ENCODE measurements at places on chromosomes 2 and 18.

GRCh38 chr2:69798290-69798908 lies 31.1 kb upstream of the GMCL1 start:
- no peak for DNase-seq

- no peak for DNase-seq
Observed at GRCh38 chr2:191688934-191689695, 11.2 kb downstream of the NABP1 start.

DNA sequence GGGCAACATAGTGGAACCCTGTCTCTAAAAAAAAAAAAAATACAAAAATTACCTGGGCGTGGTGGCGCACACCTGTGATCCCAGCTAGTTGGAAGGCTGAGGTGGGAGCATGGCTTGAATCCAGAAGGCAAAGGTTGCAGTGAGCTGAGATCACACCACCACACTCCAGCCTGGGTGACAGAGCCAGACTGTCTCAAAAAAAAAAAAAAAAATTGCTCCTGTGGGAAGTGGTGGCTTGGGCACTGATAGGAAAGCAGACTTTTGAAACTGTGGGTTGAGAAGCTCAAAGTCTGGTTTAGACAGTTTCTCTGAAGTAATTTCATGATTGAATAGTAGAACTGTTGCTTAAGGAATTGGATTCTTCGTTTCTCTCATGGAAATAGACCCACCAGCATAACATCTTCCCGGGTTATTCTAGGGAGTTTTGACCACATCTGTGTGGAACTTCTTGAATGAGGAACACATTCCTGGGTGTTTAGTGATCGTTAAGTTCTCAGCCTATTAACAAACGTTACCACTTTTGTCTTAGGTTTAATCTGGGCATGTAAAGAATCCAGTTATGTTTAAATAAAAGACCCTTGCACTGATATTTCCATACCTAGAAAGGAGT lies 33.5 kb downstream of the GRHL1 start:
- DNase-seq = no peak

- DNase-seq = no peak
Observed at GRCh38 chr2:84958135-84959059, 12.6 kb upstream of the KCMF1 start.

- DNase-seq = no peak
Observed at GRCh38 chr2:9483107-9483506, 8.8 kb downstream of the IAH1 start.

DNA sequence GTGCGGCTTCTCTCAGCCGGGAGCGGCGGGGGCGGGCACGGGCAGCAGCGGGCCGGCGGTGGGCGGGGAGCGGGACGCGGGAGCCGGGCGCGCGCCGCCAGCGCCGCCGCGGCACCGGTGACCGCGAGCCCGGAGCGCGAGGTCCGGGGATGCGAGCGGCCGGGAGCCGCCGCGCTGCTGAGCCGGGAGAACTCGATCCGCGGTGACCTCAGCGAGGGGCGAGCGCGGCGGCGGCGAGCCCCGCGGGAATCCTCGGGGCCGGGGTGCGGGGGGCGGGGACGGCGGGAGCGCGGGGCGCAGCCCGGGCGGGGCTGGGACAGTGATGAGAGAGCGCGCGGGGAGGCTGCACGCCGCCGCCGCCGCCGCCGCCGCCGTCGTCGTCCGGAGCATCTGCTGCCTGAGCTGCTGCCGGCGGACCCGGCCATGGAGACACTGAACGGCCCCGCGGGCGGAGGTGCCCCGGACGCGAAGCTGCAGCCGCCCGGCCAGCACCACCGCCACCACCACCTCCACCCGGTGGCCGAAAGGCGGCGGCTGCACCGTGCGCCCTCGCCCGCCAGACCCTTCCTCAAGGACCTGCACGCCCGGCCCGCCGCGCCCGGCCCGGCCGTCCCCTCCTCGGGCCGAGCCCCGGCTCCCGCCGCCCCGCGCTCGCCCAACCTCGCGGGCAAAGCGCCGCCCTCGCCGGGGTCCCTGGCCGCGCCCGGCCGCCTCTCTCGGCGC lies at the start of gene MTCL1:
Gene MTCL1, plus strand, starts transcription at position 319 of the 723 bp plus-strand sequence. Its CDS starts 105 bp downstream, at position 424.
- DNase-seq = peak; percentile 30

GRCh38 chr2:144495227-144496091 lies 24.5 kb downstream of the ZEB2 start:
- DNase-seq = no peak

GRCh38 chr18:9135912-9136314 lies 668 bp upstream of the ANKRD12 start:
- no peak for DNase-seq

- no peak for DNase-seq
Observed at GRCh38 chr2:86468162-86469033, 27.2 kb downstream of the KDM3A start.

- no peak for DNase-seq
Observed at GRCh38 chr2:28364610-28365009, 28.0 kb upstream of the FOSL2 start.

DNA sequence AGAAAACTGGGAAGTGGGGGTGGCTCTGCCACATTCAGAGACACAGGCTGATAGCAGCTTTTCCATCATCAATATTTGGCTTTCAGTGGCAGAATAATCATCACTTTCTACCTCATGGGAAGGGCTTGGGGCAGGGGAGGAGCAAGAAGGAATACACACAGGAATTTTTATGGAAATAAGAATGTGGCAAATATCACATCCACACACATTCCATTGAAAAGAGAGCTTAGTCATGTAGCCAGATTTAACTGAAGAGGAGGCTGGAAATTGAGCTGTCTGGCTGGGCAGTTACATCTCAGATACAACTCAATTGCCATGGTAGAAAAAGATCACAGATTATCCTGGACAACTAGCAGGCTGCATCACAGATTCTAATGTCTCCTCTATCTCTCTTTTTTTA lies 1474.0 kb upstream of the ACVR2A start:
- DNase-seq = no peak

GRCh38 chr18:48938827-48939204 lies 11.9 kb downstream of the SMAD7 start:
- DNase-seq = no peak

DNA sequence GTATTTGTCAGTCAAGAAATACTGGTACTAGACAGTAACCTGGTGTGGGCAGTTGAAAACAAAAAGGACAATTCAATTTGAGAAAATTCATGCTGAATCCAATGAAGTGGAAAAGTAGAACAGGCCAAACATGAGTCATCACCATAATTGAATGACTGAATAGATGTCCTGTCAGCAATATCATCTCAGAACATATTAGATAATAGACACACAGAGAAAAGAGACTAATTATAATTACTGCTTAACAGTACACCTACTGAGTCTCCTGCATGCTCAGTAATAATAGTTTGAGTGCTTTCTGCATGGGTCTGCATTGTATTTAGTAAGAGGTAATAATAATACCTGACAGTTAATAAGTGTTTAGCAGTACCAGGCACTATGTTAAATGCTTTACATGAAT lies 138.6 kb upstream of the ZC3H15 start:
- no peak for DNase-seq

GRCh38 chr2:115165529-115166109 lies 723.2 kb downstream of the DPP10 start:
- DNase-seq = peak; percentile 38

DNA sequence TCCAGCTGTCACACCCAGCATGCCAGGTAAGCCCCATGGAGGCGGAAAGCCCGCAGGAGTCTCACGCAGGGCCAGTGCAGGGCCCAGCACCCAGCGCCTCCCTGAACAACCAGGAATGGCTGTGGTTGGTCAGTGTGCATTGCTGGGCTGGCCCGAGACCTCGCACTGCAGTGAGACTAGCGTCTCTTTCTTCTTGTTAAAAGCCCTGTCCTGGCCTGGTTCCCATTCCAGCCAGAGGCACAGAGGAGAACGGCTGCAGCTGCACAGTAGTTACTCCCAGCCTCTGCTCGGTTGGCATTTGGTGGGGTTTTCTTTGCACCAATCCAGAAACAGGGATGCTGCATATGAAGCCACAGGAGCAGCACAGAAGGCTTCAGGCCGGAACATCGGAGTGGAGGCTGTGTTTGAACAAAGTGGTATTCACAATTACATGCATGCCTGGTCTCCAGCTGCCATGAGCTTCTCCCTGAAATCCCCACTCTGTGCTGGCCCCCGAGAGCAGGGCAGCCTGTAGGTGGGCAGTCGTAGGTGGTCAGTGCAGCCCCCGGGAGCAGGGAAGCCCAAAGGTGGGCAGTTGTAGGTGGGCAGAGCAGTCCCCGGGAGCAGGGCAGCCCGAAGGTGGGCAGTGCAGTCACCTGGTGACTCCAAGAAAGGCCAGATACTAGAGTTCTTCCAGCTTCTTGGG lies 163.7 kb upstream of the PXDN start:
- DNase-seq = no peak

DNA sequence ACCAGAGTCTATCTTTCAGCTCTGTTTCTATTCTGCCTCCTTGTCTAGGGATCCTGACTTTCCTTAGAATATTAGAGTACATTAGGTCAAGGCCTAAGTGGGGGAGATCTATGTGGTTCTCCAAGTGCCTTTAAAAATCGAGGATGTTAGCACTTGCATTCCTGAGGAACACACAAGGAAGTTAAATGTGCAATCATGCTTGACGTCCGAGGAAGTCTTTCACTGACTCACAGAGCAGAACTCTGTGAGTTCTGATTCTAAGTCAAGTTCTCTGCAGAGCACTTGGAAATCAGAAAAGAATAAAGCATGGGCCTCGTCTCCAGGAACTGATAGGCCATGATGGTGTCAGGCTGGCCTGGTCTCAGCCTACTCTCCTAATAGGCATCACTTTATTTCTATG lies 17.2 kb downstream of the FHOD3 start:
- DNase-seq = no peak

- DNase-seq = no peak
Observed at GRCh38 chr2:72263776-72264060, 116.1 kb upstream of the CYP26B1 start.

- no peak for DNase-seq
Observed at GRCh38 chr2:168181825-168182224, 65.6 kb downstream of the STK39 start.

- DNase-seq = no peak
Observed at GRCh38 chr2:158921599-158922408, 46.6 kb upstream of the TANC1 start.

GRCh38 chr2:210533389-210533788 lies 23.0 kb upstream of the CPS1 start:
- no peak for DNase-seq

GRCh38 chr2:43225093-43225787 lies 1.2 kb downstream of the ZFP36L2 start:
- peak; percentile 30 for DNase-seq

- no peak for DNase-seq
Observed at GRCh38 chr2:17682098-17682857, 71.3 kb downstream of the SMC6 start.

GRCh38 chr2:55876429-55877086 lies 47.0 kb downstream of the EFEMP1 start:
- no peak for DNase-seq

DNA sequence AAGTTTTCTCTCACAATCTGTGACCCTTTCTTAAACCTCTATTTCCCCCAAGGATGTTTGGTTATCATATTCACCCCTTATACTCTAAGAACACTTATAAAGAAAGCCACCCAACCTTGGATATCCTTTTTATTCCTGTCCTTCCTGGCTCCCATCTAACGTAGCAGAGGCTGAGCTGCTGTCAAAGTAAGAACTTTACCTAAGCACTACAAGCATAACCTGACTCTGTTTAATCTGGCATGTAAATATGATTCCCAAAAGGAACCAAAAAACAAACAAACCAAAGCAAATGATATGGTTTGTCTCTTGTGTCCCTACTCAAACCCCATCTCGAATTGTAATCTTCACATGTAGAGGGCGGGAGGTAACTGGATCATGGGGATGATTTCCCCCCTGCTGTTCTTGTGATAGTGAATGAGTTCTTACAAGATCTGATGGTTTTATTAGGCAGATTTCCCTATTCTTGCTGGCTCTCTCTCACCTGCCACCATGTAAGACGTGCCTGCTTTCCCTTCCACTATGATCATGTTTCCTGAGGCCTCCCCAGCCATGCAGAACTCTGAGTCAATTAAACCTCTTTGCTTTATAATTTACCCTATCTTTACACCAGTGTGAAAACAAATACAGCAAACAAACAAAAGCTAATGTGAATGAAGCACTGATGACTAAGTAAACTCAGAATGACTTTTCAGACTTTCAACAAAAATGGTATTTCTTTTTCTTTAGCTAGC lies 72.7 kb upstream of the SPOPL start:
- no peak for DNase-seq

GRCh38 chr18:9417073-9417851 lies 58.1 kb upstream of the RALBP1 start:
- no peak for DNase-seq

- DNase-seq = no peak
Observed at GRCh38 chr2:189782221-189782671, 1.9 kb downstream of the ORMDL1 start.

DNA sequence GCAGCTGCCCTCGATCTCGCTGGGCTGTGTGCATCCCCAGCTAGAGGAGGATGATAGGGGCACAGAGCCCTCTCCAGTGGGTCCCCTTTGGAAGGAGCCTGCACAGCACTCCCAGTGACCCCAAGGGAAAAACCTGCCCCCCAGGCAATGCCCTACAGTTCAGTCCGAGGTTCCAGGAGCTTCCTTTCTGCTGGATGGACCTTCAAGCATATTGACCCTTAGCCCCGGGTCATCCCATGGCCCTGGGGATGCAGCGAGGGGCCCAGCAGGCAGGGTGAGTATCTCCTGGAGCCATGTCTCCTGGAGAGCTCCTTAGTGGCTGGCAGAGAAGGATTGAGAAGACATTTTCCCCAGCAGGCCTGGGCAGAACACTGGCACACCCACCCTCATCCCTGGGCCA lies 45.4 kb upstream of the CTDP1 start:
- no peak for DNase-seq

DNA sequence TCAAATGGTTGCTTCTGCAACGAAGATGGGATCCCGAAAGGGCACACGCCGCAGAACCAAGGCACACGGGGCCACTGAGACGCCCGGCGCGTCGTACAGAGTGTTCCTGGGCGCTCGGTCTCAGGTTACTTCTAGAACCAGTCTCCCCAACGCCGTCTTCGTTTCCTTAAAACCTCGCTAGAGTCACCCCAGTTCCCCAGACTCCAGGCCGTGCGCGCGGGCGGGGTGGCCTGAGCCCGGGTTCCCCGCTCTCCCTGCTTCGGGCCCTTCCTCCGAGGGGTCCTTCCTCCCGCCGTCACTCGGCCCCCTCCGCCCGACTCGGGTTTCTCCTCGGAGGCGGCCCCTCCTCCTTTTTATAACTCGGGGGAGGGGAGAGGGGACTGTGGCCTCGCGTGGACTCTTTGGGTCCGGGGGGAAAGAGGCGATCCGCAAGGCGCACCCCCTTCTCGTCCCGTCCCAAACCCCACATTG lies 774 bp upstream of the FZD7 start:
- peak; percentile 70 for DNase-seq

DNA sequence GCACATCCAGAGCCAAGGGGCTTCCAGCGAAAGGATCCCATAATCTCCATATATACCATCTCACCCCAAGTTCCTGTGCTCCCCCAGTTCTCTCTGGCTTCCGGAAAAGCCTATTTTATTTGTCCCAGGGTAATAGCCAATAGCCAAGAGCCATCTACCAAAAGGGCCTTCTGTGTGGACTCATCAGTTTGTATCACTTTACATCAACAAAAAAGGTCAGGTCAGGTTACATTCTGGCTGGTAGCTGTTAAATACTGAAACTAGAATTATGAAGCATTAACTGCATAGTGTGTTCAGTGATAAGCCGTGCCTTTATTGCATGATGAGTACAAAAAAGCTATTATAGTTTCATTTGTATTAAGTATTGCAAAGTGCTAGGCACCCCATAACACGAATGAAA lies 223.7 kb downstream of the IRS1 start:
- DNase-seq = no peak
